Activated naive CD8-positive, alpha-beta T cell treated with anti-CD3 and anti-CD28 coated beads for 36 hours (primary cell): ENCODE measurements at places on chromosomes 5 and 9.

- no peaks in the 10 kb centered on the region for H3K27me3 ChIP-seq
- H3K36me3 ChIP-seq = peaks cover 20% of the 10 kb centered on the region
- no peak for DNase-seq
- no peak overlapping the region for H3K4me3 ChIP-seq
- H3K4me1 ChIP-seq = no peaks in the 10 kb centered on the region
Observed at GRCh38 chr9:120490888-120491595, 88.9 kb downstream of the CDK5RAP2 start.

GRCh38 chr9:113504725-113505590 lies 41.4 kb downstream of the RGS3 start:
- no peaks in the 10 kb centered on the region for H3K36me3 ChIP-seq
- no peak overlapping the region for H3K4me3 ChIP-seq
- DNase-seq = no peak
- H3K27ac ChIP-seq = no peak overlapping the region
- no peaks in the 10 kb centered on the region for H3K27me3 ChIP-seq
- peaks cover 38% of the 10 kb centered on the region for H3K4me1 ChIP-seq

GRCh38 chr9:125999504-125999881 lies 252.3 kb downstream of the PBX3 start:
- H3K4me1 ChIP-seq = no peaks in the 10 kb centered on the region
- no peak for DNase-seq
- H3K36me3 ChIP-seq = no peaks in the 10 kb centered on the region
- H3K27ac ChIP-seq = no peak overlapping the region
- H3K27me3 ChIP-seq = no peaks in the 10 kb centered on the region

GRCh38 chr9:92293075-92293354 lies 482 bp downstream of the IARS1 start:
- H3K36me3 ChIP-seq = peaks cover 63% of the 10 kb centered on the region
- DNase-seq = no peak
- no peaks in the 10 kb centered on the region for H3K27me3 ChIP-seq
- peaks cover 57% of the 10 kb centered on the region for H3K4me1 ChIP-seq
- peak overlapping the region; percentile 97 for H3K4me3 ChIP-seq
- H3K27ac ChIP-seq = peak overlapping the region; percentile 99

DNA sequence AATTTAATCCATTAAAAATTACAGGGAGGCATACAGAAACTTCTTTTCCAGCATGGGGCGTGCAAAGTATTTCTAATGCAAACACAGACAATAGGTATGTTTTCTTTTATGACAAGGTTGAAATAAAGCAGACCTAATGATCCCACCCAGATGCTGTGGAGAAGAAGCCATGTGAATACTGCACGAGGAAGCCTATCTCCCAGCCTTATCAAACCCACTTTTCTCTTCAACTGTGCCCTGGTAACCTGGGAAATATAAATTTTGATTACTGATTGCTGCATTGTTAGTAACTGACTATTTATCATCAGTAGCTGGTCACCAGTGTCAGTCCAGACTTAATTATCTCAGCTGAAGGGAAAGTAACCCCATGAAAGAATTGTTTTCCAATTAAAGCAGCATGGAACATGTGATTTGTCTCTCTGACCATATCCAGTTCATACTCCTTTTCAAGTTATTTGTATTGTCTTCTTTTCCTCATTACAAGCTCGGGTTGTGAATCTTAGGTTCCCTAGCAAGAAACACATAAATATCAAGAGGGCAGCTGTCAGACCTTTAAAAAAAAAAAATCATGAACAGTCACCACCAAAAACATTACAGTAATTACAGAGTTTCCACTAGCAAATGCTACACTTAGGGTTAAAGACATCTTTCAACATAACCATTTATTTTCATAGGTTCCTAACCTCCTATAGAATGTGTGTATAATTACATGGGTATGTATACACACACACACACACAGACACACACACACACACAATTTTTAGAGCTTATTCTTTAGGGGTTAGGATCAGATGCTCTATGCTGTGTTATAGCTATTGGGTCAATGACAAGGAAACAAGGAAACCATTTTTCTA lies 50.3 kb downstream of the SEMA6A start:
- DNase-seq = no peak
- H3K4me3 ChIP-seq = no peak overlapping the region
- no peak overlapping the region for H3K27ac ChIP-seq
- H3K36me3 ChIP-seq = no peaks in the 10 kb centered on the region

- no peaks in the 10 kb centered on the region for H3K36me3 ChIP-seq
- no peak overlapping the region for H3K27ac ChIP-seq
- H3K4me3 ChIP-seq = no peak overlapping the region
- H3K27me3 ChIP-seq = peaks cover 4% of the 10 kb centered on the region
- DNase-seq = no peak
Observed at GRCh38 chr5:137361280-137361679, 137.8 kb downstream of the SPOCK1 start.

DNA sequence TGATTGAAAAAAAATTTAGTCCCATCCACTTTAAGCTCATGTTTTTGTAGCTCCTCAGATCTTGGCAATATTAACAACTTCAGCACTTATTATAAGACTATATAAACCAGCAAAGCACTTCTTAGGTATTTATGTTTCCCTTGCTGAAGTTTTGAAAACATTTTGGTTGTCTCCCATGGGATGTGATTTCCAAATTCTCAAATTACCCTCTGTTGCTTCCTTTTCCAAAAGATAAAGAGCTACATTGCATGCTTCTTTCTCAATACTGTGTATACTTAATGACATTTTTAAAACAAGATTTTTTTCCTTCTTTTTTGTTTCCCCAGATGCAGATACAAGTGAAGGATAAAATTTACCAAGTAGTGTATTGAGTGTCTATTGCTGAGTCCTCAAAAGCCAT lies 567.1 kb downstream of the CSNK1G3 start:
- no peaks in the 10 kb centered on the region for H3K27me3 ChIP-seq
- no peaks in the 10 kb centered on the region for H3K4me1 ChIP-seq
- DNase-seq = no peak
- H3K4me3 ChIP-seq = no peak overlapping the region

GRCh38 chr5:172720655-172721054 lies 50.3 kb downstream of the DUSP1 start:
- H3K4me1 ChIP-seq = peaks cover 4% of the 10 kb centered on the region
- H3K36me3 ChIP-seq = no peaks in the 10 kb centered on the region
- H3K27ac ChIP-seq = no peak overlapping the region
- DNase-seq = no peak
- no peak overlapping the region for H3K4me3 ChIP-seq
- no peaks in the 10 kb centered on the region for H3K27me3 ChIP-seq

- no peaks in the 10 kb centered on the region for H3K4me1 ChIP-seq
- no peak overlapping the region for H3K4me3 ChIP-seq
- no peaks in the 10 kb centered on the region for H3K36me3 ChIP-seq
- H3K27me3 ChIP-seq = no peaks in the 10 kb centered on the region
Observed at GRCh38 chr9:35350827-35351549, 138.9 kb upstream of the RUSC2 start.

GRCh38 chr9:130418776-130419175 lies 26.0 kb upstream of the ASS1 start:
- H3K36me3 ChIP-seq = no peaks in the 10 kb centered on the region
- DNase-seq = no peak
- no peaks in the 10 kb centered on the region for H3K4me1 ChIP-seq
- H3K27ac ChIP-seq = no peak overlapping the region

DNA sequence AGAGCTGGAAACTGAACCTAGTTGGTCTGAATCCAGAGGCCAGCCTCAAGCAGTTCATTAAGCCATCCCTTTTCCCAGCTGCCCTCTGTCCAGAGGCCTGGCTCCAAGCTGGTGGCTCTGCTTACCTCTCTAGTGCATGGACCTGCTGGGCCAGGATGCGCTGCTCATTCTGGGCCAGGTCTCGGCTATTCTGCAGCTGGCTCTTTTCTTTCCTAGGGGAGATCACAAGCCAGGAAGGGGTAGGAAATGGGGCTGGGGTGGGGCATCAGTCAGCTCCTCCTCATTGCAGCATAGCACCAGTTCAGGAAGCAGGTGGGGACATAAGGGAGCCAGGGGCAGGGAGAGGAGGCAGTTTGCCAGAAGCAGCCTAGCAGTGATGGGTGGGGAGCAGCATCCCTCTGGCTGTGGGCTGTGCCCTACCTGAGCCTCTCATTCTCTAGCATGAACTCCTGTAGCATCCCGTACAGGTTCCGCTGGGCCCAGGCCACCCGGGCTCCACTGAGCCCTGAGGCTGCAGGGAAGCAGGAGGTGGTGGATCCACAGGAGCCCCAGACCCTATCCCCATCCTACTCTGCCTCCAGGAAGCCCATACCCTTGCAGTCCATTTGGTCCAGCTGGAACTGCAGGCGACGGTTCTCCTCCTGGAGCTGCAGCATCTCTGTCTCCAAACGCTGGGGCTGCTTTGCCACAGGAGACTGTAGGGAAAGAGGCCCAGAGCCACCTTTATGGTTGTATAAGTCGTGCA lies 5.2 kb downstream of the KIF12 start:
- H3K36me3 ChIP-seq = no peaks in the 10 kb centered on the region
- DNase-seq = no peak
- no peak overlapping the region for H3K27ac ChIP-seq
- no peak overlapping the region for H3K4me3 ChIP-seq
- peaks cover 42% of the 10 kb centered on the region for H3K27me3 ChIP-seq

- no peak overlapping the region for H3K27ac ChIP-seq
- no peaks in the 10 kb centered on the region for H3K27me3 ChIP-seq
- H3K4me3 ChIP-seq = no peak overlapping the region
- no peaks in the 10 kb centered on the region for H3K4me1 ChIP-seq
- no peak for DNase-seq
- no peaks in the 10 kb centered on the region for H3K36me3 ChIP-seq
Observed at GRCh38 chr5:16909464-16909863, 26.6 kb downstream of the MYO10 start.

GRCh38 chr9:94213511-94214124 lies 45.5 kb upstream of the ZNF169 start:
- H3K4me1 ChIP-seq = peaks cover 4% of the 10 kb centered on the region
- no peaks in the 10 kb centered on the region for H3K36me3 ChIP-seq
- peaks cover 18% of the 10 kb centered on the region for H3K27me3 ChIP-seq
- peak overlapping the region; percentile 55 for H3K4me3 ChIP-seq

- H3K27ac ChIP-seq = no peak overlapping the region
- H3K4me1 ChIP-seq = peaks cover 15% of the 10 kb centered on the region
- H3K27me3 ChIP-seq = no peaks in the 10 kb centered on the region
- no peak for DNase-seq
- H3K4me3 ChIP-seq = no peak overlapping the region
- no peaks in the 10 kb centered on the region for H3K36me3 ChIP-seq
Observed at GRCh38 chr5:143592648-143593047, 189.2 kb upstream of the NR3C1 start.

DNA sequence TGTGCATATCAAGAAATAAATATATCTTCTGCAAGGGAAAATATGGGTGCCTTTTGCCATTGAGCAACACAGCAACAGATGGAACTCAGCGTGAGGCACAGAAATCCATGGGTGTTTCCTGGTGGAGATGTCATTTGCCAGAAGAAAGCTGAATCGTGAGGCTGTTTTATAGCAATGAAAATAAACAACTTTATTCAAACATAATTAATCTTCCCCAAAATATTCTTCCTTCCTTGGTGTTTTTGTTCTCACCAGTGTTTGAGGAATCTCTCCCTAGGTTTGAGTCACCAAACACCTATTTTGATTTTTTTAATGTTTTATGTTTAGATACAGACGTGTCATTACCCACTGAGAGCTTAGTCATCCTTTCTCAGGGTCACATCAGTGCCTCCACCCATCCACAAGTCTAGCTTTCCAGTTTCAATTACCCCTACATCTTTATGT lies 65.8 kb upstream of the PAPPA start:
- H3K4me1 ChIP-seq = no peaks in the 10 kb centered on the region
- no peak overlapping the region for H3K27ac ChIP-seq
- no peak overlapping the region for H3K4me3 ChIP-seq
- H3K27me3 ChIP-seq = no peaks in the 10 kb centered on the region

DNA sequence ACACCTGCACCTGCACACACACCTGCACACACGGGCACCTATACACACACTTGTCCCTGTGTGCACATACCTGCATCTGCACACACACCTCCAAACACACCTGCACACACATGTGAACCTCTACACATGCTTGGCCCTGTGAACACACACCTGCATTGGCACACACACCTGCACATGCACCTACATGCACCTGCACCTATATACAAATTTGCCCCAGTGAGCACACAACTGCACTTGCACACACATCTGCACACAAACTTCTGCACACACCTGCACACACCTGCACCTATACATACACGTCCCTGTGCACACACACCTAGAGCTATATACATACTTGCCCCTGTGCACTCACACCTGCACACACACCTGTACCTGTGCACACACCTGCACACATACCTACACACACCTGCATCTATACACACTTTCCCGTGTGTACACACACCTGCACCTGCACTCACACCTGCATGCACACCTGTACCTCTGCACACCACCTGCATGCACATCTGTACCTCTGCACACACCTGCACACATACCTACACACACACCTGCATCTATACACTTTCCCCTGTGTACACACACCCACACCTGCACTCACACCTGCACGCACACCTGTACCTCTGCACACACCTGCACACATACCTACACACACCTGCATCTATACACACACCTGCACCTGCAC lies 21.5 kb upstream of the LPCAT1 start:
- H3K27me3 ChIP-seq = no peaks in the 10 kb centered on the region
- no peak overlapping the region for H3K4me3 ChIP-seq
- no peaks in the 10 kb centered on the region for H3K36me3 ChIP-seq
- H3K27ac ChIP-seq = no peak overlapping the region
- DNase-seq = no peak
